ENCODE measurements at places on chromosomes 11 and 22. TPM values are rescaled to one million over a fixed set of nuclear protein-coding genes. Genes with fewer than 3 reads are reported as not detected.

DNA sequence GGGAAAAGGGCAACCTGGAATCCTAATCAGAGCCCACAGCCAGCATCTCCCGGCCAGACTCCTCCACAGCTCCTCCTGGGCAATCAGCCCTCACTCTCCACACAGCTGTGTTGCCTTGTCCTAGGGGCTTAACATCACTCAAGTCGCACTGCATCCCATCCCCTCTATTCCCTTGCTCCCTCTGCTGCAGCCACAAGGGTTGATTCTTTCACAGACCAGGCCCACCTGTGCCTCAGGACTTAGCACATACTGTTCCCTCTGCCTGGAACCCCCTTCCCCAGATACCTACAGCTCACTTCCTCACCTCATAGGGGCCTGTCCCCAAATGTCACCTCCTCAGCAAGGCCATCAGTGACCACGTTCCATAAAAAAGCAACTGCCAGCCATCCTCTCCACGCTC is 18.4 kb downstream of the SPATA19 start:
- no peak for DNase-seq

GRCh38 chr11:78418584-78419211 is 1.1 kb upstream of the GAB2 start:
- no peak for DNase-seq

- peak; percentile 63 for DNase-seq
Observed at GRCh38 chr11:45193695-45194094, 47.3 kb downstream of the PRDM11 start.

GRCh38 chr11:97325693-97326092 is 935.9 kb downstream of the JRKL start:
- DNase-seq = no peak

DNA sequence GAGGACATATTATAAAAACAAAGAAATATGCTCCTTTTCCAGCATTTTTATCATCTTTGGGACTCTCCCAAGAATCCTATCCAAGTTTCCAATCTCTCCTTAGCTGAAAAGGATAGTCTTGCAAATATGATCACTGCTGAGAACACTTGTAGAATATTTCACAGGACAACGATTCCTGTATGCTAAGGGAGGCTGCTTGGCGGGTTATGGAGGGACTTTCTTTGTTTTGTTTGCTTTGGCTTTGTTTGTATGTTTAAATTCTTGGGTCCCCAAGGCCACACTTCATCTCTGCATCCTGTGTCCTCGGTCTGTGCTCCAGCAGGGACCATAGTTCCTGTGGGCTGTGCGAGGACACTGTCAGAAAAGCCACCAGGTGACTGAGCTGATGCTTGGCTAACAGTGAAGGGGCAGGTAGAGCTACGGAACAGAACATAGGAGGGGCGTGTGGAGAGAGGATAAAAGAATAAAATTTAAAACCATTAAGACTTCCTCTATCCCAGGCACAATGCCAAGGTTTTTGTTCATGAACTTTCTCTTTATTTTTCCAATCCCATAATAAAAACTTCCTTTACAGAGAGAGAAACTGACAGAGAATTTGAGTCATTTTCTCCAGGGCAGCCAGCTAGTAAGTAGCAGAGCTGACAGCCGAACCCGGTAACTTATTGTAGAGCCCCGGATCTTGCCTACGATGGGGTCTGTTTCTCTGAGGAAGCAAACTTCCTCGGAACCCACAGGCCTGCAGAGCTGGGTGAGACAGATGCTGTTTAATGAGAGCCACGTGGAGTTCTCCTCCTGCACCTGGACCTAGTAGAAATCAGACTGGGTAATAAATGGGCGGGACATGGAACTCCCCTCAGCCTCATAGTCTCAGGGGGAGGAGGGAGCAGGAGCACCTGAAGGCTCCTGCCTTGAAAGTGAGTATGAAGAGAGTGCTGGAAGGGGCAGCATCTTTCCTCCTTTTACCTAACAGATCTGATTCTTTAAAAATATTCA is at the start of gene IZUMO1R:
TSS of gene IZUMO1R (plus strand) at position 615 of the 993 bp plus-strand sequence. CDS start 1,057 bp downstream, outside the sequence.
- no peak for DNase-seq

- DNase-seq = no peak
Observed at GRCh38 chr11:105619556-105619955, 9.7 kb downstream of the GRIA4 start.

- DNase-seq = no peak
Observed at GRCh38 chr11:17607591-17608570, 60.8 kb downstream of the OTOG start.

GRCh38 chr22:46374663-46375474 is 39.4 kb downstream of the TRMU start:
- DNase-seq = no peak

DNA sequence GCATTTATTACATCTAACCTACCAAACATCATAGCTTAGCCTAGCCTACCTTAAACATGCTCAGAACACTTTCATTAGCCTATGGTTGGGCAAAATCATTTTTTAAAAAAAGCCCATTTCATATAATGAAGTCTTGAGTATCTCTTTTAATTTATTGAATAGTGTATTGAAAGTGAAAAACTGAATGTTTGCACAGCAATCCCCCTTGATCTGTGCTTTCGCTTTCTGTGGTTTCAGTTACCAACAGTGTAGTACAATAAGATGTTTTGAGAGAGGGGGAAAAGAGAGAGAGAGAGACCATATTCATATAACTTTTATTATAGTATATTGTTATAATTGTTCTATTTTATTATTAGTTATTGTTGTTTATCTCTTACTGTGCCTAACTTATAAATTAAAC is 8.4 kb upstream of the MAP6 start:
- DNase-seq = no peak

DNA sequence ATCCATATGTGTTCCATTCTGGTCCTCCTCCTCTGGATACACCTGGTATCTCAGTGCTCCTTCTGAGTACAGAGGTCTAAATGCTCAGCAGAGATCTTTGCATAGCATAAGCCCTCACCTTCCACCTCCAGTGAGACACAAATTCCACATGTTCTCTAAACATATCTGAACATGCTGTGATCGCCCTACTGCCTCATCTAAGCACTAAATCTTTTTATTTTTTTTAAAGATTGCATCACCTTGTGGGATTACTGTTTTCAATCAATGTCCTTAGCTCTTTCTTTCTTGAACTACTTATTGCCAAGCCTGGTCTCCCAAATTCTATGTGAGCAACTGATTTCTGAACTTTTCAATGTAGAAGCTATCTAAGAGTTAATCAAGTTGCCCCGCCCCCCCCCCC is 113.4 kb downstream of the TRPC6 start:
- no peak for DNase-seq

- DNase-seq = no peak
Observed at GRCh38 chr11:76605338-76606074, 65.0 kb downstream of the LRRC32 start.

GRCh38 chr22:19586922-19587684 is 62.9 kb upstream of the CLDN5 start:
- DNase-seq = no peak

DNA sequence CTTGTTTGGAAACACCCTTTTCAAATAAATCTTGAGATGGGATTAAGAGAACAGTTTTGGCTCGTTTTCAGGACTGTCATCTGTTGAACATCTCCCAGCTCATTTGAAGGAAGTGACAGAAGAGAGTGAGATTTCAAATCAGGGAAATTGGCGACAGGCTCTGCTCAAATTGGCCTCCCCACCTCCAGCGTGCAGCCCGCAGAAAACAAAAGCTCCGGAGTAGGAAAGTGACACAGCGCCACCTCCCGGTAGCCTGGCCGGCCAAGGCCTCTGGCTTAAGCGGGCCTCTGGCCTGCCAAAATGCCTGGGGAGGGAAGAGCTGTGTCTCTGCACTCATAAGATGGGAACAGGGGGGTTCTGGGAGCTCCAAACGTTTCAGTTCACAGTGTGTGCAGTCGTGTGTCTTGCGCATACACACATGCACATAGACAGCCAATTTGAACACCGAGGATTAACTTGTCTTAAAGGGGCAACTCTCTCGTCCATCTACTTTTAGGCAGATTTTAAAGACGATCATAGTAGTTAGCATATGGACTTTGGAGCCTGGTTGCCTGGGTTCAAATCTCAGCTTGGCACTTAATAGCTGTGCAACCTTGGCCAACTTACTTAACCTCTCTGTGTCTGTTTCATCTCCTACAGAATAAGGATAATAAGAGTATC is 132.7 kb upstream of the RCN1 start:
- DNase-seq = peak; percentile 75

DNA sequence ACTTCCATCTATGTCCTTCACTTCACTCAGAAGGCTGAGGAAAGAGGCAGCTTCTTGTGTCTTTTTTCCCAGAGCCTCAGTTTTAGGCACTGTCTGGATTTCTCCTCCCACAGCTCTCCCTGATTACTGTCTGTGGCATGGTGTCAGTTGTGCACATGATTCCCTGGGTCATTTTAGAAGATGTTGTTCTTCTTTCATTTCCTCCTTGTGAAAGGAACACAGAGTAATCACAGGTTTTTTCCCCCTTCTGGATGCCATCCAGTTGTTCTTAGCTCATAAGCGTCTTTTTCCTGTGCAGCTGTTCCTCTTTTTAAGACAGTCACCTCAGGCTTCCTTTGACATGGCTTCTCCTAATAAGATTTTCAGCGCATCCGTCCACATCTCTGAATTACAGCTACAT is 212.2 kb downstream of the FAM181B start:
- DNase-seq = no peak

- DNase-seq = no peak
Observed at GRCh38 chr11:21173476-21173875, 504.1 kb downstream of the NELL1 start.

DNA sequence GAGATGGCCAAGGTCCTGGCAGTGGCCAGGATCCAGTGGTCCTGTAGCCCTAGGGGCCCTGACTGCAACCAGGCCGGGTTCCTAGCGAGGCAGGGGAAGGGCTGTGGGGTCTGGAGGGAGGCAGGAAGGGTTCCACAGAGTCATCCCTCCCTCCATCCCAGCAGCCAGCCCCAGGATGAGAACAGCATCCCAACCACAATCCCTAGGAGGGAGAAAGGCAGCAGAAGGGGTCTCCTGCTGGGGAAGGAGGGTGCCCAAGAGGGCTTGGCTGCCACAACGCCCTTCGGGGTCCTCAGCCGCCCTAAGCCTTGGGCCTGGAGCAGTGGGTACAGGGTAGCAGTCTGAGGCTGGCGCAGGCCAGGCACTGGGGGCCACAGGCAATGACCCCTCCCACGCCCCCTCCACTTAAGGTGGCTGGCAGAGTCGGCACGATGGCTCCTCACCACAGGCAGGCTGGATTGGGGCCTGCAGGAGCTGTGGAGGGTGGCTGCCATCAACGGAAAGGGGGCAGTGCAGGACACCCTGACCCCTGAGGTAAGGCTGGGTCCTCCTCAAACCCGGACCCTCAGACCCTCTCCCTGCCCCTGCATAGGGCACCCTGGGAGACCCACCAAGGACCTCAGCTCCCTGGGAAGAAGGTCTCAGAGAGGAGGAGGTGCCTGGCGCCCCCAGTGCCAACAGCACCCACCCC is 7.2 kb downstream of the SLC22A12 start:
- DNase-seq = no peak

GRCh38 chr11:118087931-118088330 is 1.2 kb upstream of the SMIM35 start:
- no peak for DNase-seq

- no peak for DNase-seq
Observed at GRCh38 chr11:102685338-102685737, 20.2 kb downstream of the MMP27 start.

- no peak for DNase-seq
Observed at GRCh38 chr11:90363739-90364138, 140.9 kb upstream of the CHORDC1 start.

GRCh38 chr11:126336671-126337101 is 18.8 kb upstream of the ST3GAL4 start:
- DNase-seq = no peak

DNA sequence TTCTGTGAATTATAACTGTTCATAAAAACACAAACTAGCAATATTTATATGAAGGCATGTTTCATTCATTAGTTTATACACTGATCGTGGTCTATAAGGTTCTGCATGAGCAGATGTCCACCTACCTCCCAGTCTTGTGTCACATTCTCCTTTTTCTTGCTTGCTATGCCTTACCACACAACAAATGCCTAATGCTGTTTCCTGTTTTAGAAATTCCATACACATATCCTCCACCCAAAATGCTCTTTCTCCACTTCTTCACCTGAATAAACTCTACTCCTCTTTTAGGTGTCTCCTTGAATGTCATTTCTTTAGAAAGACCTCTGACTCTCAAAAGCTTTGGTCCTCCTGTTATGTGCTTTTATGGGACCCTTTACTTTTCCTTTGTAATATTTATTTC is 88.9 kb downstream of the BDNF start:
- no peak for DNase-seq

DNA sequence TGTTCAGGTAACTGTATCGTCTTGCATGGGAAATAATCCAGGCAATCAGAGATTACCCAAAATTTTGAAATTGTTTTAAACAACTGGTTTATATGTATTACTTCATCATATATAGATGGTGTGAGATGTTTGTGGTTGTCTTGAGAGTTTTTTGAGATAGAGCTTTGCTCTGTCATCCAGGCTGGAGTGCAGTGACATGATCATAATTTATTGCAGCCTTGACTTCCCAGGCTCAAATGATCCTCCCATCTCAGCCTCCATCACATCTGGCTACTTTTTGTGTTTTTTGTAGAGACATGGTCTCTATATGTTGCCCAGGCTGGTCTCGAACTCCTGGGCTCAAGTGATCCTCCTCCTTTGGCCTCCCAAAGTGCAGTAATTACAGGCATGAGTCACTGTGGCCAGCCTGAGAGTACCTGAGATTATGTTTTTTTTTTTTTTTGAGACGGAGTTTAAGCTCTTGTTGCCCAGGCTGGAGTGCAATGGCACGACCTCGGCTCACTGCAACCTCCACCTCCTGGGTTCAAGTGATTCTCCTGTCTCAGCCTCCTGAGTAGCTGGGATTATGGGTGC is 11.5 kb downstream of the CTNND1 start:
- no peak for DNase-seq

GRCh38 chr11:2926611-2927051 is 2.6 kb downstream of the PHLDA2 start:
- no peak for DNase-seq

GRCh38 chr11:85040166-85040565 is 587.0 kb downstream of the DLG2 start:
- no peak for DNase-seq

- peak; percentile 55 for DNase-seq
Observed at GRCh38 chr11:122882857-122883645, 492 bp downstream of the JHY start.

Gene MS4A8
- total RNA-seq = not detected

Gene SUSD2
- 3.2 TPM for total RNA-seq

Gene TMEM132A
- 6.4 TPM for total RNA-seq

Gene MYBPC3
- 2,538 TPM for total RNA-seq

Gene C22orf42
- total RNA-seq = not detected

Gene LRRC32
- total RNA-seq = 35.1 TPM

Gene RGL4
- total RNA-seq = not detected

Gene SCN2B
- total RNA-seq = 24.9 TPM

Gene GGT5
- 21.1 TPM for total RNA-seq

Gene C11orf71
- 10.5 TPM for total RNA-seq

Gene CDCA5
- 1.3 TPM for total RNA-seq

Gene NUCB2
- 101 TPM for total RNA-seq

Gene B3GAT1
- total RNA-seq = 0.08 TPM

Gene TMEM191B
- 0.74 TPM for total RNA-seq

Gene OR51E2
- total RNA-seq = not detected

Gene ADM2
- total RNA-seq = not detected

Gene YPEL1
- total RNA-seq = 8.3 TPM
